ENCODE measurements at places on chromosomes 7 and 10.

DNA sequence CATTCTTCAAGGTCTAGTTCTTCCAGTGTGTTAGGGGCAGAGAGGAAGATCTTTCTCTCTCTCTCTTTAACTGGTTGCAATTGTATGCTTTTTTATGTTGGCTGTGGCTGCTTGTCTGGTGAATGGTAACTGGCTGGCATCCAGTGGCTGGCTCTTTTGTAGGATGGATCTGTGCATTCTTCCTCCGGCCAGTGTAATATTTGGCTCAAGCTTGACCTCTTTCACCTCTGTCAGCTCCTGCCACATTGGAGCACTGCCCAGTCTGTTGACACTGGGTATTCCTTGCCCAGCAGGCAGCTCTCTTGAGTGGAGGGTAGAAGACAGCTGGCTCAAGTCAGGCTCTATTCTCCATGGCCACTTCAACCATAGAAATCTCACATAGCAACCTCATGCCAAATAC is 528.3 kb downstream of the PHTF2 start:
- no peak for DNase-seq

- DNase-seq = peak; percentile 30
These were observed 40.1 kb downstream of the ELMO1 start for GRCh38 chr7:37408291-37409228.

GRCh38 chr10:130709415-130709814 is 573.2 kb downstream of the GLRX3 start:
- no peak for DNase-seq

GRCh38 chr10:43573250-43574000 is 991 bp downstream of the ZNF239 start:
- DNase-seq = no peak

DNA sequence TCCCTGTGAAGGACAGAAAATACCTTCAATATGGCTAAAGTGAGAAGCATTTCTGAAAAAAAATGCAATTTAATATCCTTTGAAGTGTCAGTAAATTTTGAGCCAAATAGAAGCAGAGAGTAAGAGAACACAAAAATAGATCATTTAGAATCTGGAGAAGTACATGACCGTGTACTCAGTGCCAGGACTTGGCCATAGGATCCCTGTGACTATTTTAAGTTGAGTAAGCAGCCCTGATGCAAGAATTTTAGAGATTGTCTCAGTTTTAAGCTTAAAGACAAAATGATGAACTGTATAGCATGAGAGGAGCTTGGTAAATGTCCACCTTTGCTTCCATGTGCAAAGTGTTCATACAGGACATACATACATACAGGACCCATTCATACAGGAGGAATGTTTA is 2.5 kb downstream of the PTER start:
- DNase-seq = no peak

DNA sequence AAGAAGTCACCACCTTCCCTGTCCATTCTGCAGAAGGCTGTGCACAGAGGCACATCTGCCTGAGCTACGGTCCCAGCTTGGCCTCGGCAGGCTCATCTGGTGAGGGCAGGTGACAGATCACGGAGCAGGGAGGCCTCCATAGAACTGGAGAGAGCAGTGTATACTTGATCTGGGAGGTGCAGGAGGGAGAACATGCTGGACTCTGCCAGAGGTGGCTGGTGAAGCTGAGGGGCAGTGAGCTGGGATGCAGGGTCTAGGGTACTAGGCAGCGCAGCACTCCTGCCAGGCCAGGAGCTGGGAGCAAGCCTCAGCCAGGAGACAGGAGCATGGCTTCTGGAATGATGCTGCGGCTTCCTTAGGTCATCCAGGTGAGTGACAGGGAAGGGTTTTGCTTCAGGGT is 553.0 kb downstream of the TCERG1L start:
- DNase-seq = no peak

GRCh38 chr7:33156441-33156840 is 27.1 kb downstream of the BBS9 start:
- no peak for DNase-seq

- no peak for DNase-seq
These were observed 179.4 kb downstream of the SEMA3E start for GRCh38 chr7:83469491-83469890.

GRCh38 chr7:66013938-66014337 is 31.9 kb upstream of the GUSB start:
- DNase-seq = no peak

- no peak for DNase-seq
These were observed 93.4 kb upstream of the OIT3 start for GRCh38 chr10:72800000-72800740.

GRCh38 chr10:103916254-103916653 is 1.7 kb downstream of the STN1 start:
- no peak for DNase-seq

DNA sequence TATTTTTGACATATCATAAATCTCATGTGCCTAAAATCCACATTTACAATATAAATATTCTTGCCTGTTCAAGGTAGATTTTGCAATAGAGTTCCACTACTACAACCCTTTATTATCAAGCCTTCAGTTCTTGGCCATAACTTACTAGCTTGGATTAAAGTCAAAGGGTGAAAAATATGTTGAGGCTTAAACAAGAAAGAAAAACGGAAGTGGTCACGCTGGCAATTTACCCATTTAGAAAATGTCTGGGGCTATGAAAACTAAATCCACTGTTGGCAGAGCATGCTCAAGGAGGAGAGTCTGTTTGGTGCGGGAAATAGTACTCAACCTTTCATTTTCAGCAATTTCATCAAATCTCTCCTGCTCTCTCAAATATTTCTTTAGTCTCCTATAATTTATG is 209.8 kb upstream of the RHOBTB1 start:
- DNase-seq = no peak

GRCh38 chr7:2897023-2897422 is 52.9 kb upstream of the GNA12 start:
- no peak for DNase-seq

DNA sequence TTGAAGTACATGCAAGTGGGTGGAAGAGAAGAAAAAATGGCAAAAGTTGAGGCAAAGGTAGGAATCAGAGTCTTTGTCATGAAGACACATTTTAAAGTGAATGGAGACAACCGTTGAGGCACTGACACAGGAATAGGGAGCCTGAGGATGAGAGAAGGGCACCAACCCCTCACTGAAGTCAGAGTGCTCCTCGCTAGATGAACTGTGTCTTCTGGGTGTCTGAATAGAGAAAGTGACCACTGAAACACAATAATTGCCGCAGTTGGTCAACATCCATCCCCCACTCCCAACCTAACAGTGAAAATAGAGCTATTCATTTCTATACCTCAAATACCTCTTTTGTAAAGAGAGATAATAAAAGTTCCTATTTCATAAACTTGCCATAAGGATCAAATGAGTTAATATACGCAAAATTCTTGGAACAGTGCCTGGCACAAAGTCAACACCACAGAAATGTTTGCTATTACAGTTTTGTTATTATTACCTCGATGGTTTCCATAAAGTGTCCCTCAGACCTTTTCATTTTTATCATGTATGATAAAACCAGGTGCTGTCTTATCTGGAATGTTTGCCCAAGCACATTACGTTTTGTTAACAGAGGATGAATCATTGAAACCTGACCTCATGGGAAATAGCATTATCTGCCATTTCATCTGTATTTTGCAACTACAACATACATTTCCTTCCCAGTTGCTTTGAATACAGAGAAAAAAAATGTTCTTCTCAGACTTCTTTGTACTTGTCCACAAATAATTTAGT is 61.8 kb upstream of the SP4 start:
- no peak for DNase-seq

DNA sequence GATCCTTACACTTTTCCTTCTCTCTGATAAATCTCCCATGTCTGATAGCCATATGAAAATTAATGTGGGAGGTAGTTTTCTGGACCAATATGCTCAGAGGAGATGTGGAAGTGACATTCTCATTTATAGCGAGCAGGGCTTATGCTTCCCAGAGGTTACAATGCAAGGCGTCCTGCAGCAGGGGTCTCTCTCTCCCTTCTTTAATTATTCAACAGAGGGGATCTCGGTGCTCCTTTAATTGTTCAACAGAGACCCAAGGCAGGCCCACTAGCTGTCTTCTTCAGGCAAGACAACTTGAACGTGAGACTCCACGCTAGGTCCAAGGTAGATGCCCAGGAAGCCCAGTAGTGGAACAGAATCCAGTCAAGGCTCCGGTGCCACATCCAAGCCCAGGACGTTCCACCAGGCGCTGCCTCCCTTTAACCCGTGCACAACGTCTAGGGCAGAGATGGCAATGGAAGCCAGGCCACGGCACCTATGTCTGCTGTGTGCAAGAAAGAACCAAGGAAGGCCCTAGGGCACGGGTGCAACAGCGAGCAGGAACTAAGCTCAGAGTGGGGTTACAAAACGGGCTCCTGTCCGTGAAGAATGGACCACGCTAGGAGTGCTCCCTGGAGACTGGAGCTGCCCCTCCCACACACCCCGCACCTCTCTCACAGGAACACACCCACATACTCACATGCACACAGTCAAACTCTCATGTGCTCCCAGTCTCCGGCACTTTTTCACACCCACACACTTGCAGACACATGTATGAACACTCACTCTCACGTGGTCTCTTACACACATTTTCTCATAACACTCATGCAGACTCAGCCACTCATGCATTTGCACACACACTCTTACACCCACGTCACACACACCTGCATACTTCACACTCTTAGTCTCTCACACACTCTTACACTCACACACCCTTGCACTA is 230.4 kb downstream of the TNS3 start:
- DNase-seq = no peak

- no peak for DNase-seq
These were observed 792.9 kb upstream of the GHITM start for GRCh38 chr10:83346266-83346910.

- no peak for DNase-seq
These were observed 55.5 kb downstream of the ZNF277 start for GRCh38 chr7:112262036-112262435.

DNA sequence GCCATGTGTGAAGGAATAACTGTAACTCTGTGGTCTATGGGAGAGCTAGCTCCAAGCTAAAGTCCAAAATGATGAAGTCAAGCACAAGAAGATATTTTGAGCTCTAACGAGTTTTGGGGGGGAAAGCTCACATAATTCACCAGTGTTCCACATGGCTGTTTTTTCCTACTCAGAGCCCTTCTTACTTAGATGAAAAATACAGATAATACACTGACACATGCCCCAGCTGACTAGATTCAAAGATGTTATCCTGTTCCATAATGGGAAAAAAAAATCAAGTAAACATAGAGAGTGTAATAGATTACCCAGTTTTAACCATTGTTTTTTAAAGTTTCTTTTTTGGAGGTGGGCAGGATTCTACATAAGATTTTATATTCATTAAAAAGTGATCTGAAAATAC is 86.6 kb downstream of the PRLHR start:
- no peak for DNase-seq

- DNase-seq = peak; percentile 69
These were observed 690 bp downstream of the SEPTIN7 start for GRCh38 chr7:35801392-35802101.

GRCh38 chr10:29946953-29947700 is 112.3 kb downstream of the JCAD start:
- DNase-seq = no peak

DNA sequence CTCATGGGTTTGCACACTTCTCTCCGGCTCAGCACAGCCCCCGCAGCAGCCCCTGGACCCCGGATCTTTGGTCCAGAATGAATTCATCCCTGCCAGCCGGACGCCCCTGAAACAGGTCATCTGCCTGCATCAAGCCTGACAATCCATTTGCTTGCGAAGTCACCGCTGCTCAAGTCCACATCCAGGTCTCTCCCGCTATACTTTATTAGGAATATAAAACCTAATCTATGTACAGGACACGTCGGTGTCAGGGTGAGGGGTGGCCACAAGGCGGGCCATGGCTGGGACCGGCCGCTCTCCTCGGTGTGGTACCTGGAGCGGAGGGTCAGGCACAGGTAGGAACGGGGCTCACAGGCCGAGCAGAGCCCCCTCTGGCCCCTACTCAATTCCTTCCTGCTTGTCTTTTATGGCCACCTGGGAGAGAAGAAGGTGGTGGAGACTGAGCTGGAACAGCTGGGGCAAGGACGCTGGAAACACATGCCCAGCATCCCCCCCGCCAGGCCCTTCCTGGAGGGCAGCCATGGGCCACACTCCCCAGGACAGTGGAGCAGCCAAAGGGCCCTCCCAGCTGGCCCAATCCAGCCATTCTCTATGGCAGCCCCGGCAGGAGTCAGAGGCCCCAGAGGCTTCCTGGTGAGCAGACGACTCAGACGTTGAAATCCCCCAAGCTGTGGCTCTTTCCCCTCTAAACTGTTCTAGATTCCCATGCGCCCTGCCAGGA is 5.3 kb downstream of the POLR2J start:
- DNase-seq = no peak

- no peak for DNase-seq
These were observed 148.9 kb downstream of the AUTS2 start for GRCh38 chr7:69747144-69747543.

DNA sequence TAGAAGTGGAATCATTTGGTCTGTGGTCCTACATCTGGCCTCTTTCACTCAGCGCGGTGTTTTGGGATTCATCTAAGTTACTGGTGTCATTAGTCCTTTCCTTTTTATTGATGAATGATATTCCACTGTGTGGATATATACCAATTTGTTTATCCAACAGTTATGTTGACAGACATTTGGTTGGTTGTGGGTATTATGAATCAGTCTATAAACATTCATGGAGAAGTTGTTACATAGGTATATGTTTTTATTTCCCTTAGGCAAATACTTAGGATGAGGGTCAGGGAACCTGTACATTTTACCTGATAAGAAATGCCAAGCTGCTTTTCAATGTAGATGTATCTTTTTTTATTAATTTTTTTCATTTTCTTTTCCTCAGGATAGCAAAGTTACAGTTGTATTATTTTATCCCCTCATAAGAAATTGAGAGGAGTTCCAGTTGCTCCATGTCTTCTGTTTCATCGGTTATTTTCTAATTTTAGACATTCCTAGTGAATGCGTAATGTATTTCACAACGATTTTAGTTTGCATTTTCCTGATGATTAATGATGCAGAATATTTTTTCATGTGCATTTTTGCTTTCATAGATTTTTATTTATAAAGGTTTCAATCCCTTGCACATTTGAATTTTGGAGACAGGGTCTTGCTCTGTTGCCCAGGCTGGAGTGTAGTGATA is 203.8 kb upstream of the SH2B2 start:
- no peak for DNase-seq

- DNase-seq = no peak
These were observed 34.6 kb upstream of the UNC5B start for GRCh38 chr10:71177651-71178199.

DNA sequence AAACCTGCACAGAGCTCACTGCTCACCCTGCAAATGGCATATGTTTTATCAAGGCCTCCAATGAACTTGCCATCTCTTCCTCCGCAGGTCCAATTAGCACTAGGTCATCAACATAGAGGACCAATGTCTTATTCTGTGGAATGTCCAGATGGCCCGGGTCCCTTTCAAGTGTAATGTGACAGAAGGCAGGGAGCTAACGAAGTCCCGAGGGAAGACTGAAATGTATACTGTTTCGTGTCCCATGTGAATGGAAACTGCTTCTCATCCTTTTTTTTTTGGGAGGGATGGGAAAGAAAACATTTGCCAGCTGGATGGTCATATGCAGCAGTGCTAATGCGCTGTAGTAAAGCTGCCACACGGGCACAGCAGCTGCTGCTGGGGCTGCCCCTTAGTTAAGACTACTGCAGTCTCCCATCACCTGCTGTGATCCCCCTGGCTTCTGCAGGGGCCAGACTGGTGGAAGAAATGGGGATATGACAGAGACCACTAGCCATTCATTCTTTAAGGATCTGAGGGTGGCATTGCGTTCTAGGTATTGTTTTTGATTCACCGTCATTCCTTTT is 61.7 kb upstream of the CCNY start:
- DNase-seq = no peak

GRCh38 chr7:107210400-107210799 is 41.6 kb downstream of the HBP1 start:
- no peak for DNase-seq

Data from GM20000 (cell line).